ENCODE measurements at places on chromosomes 1 and 21. TPM values are rescaled to one million over a fixed set of nuclear protein-coding genes. Genes with fewer than 3 reads are reported as not detected.

DNA sequence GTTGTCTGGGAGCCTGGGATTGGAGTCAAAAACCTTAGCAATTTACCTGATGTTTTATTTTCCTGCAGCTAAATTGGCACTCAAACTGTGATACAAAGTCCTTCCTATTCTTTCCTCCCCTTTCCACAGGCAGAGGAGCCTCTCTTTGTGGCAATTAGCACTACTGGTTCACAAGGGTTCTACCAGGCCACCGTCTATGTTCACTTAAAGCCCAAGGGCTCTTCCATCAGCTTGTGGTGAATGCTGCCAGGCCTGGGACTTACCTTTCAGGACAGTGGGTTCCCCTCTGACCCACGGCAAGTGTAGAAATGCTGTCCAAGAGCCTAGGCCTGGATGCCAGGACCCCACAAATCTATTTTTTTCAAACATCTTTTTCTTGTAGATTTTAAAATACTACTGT is 251.9 kb upstream of the B3GALT2 start:
- no peak for DNase-seq
- H3K4me1 ChIP-seq = no peaks in the 10 kb centered on the region
- H3K4me3 ChIP-seq = no peak overlapping the region
- H3K27ac ChIP-seq = peak overlapping the region; percentile 33

TNFSF18 gene
- not detected for total RNA-seq

- H3K36me3 ChIP-seq = no peaks in the 10 kb centered on the region
- no peaks in the 10 kb centered on the region for H3K4me1 ChIP-seq
- peaks cover 22% of the 10 kb centered on the region for H3K27me3 ChIP-seq
- H3K27ac ChIP-seq = no peak overlapping the region
- H3K4me3 ChIP-seq = no peak overlapping the region
- DNase-seq = no peak
Observed at GRCh38 chr1:17559615-17560419, 20.3 kb downstream of the ARHGEF10L start.

DNA sequence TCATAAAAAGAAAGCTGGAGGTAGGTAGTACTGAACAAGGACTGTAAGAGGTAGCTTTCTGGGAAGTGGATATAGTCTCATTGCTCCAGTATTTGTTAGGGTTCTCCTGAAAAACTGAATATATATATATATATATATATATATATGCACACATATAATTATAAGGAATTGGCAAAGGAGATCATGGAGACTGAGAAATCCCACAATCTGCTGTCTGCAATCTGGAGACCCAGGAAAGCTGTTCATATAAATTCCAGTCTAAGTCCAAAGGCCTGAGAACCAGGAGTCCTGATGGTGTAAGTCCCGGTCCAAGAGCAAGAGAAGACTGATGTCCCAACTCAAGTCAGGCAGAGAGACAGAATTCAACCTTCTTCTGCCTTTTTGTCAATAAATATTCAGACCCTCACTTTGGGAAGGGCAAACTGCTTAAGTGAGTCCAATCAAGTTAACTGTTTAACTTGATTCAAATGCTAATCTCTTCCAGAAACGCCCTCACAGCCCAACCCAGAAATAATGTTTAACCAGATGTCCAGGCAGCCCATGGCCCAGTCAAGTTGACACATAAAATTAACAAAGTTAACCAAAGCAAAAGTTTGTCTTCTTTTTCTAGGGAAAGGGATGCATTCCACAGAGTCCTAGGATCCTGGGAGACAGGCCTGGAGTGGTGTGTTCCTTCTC is 225.3 kb upstream of the KAZN start:
- H3K4me3 ChIP-seq = no peak overlapping the region
- H3K27ac ChIP-seq = no peak overlapping the region
- H3K4me1 ChIP-seq = no peaks in the 10 kb centered on the region
- peaks cover 2% of the 10 kb centered on the region for H3K27me3 ChIP-seq
- no peaks in the 10 kb centered on the region for H3K36me3 ChIP-seq
- DNase-seq = no peak

GRCh38 chr1:5953386-5953785 is 38.8 kb downstream of the NPHP4 start:
- H3K4me3 ChIP-seq = no peak overlapping the region
- H3K36me3 ChIP-seq = peaks cover 4% of the 10 kb centered on the region
- no peak for DNase-seq
- no peak overlapping the region for H3K27ac ChIP-seq
- H3K27me3 ChIP-seq = no peaks in the 10 kb centered on the region
- H3K4me1 ChIP-seq = no peaks in the 10 kb centered on the region
